ENCODE measurements at places on chromosomes 7 and 10.

DNA sequence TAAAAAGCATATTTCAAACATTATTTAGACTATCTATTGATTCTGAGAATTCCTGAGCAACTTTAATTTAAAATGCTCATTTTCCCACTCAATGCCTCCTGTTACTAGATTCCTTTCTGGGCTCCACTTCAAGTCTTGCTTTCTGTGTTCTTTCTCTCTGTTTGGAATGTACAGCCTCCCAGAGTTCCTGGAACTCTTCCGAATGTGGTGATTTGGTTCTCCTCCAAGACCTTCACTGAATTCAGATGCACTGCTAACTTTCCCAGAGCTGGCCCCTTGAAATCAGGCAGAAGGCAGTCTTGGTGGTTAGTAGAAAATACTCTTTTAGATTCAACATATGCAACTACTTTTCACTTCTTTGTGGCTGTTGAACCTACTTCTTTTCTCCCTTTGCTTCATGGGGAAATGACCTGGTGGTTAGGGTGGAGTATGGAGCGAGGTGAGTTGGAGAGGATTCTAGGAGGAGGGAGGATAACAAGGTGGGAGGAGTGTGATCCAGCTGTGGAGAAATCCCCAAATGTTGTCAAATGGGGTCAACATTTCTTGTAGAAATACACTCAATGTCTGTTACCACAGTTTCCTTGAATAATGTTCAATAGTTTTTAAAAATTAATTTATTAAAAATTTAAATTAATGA, 27.9 kb upstream of the CCDC7 start:
- DNase-seq = no peak

- no peak for DNase-seq
These were observed 18.0 kb downstream of the GIMAP4 start for GRCh38 chr7:150585199-150585598.

DNA sequence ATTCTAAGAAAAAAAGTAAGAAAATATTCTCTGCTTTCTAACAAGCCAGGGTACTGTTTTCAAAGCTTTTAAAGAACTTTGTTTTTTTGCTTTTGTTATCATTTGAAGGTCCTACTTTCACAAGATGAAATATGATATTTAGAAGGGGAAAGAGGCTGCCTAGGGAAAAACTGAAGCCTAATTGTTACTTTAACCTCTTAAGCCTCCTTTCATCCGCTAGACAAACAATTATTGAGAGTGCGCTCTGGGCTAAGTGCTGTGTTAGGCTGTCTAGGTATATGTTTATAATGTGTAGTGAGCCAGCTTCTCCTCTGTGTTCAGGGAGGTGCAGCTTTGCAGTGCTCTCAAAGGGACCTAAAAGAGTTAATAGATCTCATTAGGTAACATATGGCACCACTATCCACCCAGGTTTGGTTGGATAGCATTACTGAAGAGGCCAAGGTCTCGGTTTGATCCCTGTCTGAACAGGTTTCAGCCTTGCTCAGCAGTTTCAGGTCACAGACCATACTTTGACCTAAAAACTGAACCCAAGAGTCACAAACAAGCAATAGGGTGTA, 17.9 kb downstream of the PDK4 start:
- DNase-seq = no peak

DNA sequence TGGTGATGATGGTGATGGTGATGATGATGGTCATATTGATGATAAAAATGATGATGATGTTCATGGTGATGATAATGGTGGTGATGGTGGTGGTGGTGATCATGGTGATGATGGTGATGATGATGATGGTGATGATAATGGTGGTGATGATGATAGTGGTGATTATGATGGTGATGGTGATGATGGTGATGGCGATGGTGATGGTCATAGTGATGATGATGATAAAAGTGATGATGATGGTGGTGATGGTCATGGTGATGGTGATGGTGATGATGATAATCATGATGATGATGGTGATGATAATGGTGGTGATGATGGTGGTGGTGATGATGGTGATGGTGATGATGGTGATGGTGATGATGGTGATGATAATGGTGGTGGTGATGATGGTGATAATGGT, 478.7 kb downstream of the TYW1 start:
- DNase-seq = no peak

- DNase-seq = no peak
These were observed 395.0 kb upstream of the SHH start for GRCh38 chr7:156207306-156207705.

- DNase-seq = peak; percentile 62
These were observed 151.5 kb upstream of the FAM3C start for GRCh38 chr7:121547544-121548092.

- DNase-seq = no peak
These were observed 436.4 kb upstream of the LRGUK start for GRCh38 chr7:133690740-133691139.

- DNase-seq = no peak
These were observed 79.9 kb downstream of the CNNM2 start for GRCh38 chr10:102997998-102998397.

GRCh38 chr10:124482876-124483275, 21.3 kb downstream of the LHPP start:
- DNase-seq = no peak

- peak; percentile 63 for DNase-seq
These were observed 12.4 kb downstream of the CALY start for GRCh38 chr10:133324198-133324792.

GRCh38 chr10:117617659-117618058, 75.1 kb downstream of the EMX2 start:
- DNase-seq = no peak

DNA sequence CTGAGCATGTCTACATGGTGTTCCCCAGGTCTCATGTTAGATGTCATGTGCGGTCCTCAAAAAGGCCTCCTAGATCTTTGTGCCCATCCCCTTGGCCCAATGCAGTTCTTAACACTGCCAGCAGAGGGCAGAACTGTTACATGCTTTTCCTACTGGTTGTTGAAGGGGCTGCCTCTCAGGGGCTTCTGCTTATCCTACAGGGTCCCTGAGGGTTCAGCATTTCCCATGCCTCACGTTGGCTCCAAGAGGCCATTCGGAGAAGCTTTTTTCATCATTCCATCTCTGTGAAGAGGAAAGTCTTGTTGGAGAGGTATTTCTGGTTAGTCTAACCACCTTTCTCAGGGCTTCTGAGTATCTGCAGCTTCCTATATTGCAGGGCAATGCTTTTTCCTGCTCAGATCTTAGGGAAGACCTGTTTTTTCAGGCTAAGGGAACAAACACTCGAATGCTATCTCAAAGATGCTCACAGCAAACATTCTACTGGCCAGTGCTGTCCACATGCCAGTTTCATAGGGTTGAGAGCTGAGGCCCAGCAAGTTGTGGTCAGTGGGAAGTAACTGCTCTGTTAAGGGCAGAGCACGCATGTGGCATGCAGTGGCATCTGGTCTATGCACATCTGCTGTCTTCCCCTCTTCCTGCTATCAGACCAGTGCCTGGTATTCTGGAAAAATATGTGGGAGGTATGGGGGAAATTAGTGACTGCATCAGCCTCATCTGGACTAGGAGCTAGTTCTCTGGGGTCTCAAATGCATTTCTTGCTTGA, 31.5 kb downstream of the MBL2 start:
- peak; percentile 7 for DNase-seq

GRCh38 chr7:121633186-121633585, 237.1 kb upstream of the FAM3C start:
- DNase-seq = no peak

- no peak for DNase-seq
These were observed 215.6 kb downstream of the CREB5 start for GRCh38 chr7:28627896-28628295.

- DNase-seq = no peak
These were observed 100.7 kb downstream of the IQUB start for GRCh38 chr7:123433665-123434064.

GRCh38 chr10:100330079-100330478, at the start of gene PKD2L1:
Gene PKD2L1 (minus strand): TSS chr10:100330228. CDS start chr10:100330103, 125 bp downstream.
- DNase-seq = no peak

DNA sequence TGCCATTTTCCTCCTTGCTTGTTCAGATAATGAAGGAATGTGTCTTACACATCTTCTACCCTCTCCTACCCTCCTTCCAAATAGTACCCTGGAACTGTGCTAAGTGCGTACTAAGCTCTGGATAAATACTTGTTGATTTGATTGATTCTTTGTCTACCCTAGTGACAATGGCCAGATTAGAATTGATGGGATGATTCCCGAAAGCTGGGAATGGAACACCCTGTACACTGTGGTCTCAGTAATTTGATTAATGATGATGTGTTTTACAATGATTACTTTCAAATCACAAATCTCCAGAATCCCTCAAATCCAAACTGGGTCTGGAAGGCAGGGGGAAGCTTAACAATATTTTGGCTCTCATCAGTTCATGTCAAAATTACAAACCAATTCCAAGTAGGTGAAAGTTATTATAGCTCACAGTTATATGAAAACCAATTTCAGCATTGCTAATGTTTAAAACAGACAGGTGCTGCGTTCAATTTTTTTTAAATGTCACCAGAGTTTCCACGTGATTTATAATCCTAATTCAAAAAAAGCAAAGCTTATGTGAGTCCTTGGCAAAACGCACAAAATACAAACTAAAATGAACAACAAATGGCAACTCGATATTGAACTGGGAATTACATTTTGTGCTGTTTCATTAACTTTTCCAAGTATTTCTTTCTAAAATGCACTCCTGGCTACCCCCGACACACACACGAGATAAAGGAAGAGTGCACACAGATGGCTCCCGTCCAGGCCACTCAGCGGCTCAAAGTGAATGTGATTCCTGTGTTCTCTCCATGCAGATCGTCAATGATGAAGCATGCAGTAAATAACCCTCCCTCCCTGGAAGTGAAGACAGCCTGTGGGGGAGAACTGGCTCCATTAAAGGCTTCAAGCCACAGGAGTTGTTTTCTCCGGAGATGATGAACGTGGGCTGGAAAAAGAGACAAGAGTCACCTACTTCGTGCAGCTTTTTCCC, 21.7 kb upstream of the ADRB1 start:
- DNase-seq = no peak

DNA sequence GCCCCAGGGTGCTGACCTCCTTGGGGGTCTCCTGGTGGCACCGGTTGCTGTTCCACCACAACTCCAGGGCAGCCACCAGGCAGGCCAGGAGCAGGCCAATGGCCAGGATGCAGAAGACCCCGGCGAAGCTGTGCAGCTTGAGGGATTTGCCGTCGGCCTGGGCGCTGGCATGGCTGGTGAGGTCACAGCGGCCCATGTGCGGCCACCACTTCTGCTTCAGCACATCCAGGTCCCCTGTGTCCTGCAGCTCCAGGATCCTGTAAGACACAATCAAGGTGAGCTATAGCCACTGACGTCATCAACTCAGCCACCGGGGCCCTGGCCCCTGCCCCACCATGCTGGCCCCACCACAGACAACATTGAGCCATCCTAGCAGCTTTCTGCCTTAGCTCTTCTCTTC, 753.2 kb downstream of the GRID1 start:
- no peak for DNase-seq

- no peak for DNase-seq
These were observed 111.4 kb upstream of the CACUL1 start for GRCh38 chr10:118865998-118866693.

DNA sequence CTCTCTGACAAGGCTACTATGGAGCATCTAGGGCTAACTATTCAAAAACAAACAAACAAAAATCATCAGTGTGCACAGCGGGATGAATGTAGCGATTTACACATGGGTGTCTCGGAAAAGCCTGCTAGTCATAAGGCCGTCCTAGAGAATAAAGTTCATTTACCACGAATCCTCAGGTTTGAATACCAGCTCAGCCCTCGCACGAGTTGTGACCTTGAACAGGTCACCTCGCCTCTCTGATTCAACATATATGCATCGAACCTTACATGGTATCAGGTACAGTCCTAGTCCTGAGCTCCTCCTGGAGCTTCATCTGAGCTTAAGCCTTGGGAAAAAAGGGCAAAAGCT, 572 bp downstream of the ATP5MF start:
- no peak for DNase-seq

DNA sequence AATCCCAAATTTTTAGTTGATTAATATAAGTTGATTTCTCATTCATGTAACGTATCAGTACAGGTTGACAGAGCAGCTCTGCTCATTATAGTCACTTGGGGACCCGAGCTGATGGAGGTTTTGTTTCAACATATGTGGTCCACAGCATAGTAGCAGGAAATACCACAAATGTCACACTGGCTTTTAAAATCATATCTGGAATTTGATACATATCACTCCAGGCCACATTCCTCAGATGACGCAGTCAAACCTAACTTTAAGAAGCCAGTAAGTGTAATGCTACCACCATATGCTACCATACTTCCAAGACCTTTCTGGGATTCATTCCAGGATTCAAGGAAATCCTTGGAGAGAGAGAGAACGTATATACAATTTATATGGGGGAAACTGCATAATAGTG, 156.3 kb downstream of the PHF14 start:
- no peak for DNase-seq

DNA sequence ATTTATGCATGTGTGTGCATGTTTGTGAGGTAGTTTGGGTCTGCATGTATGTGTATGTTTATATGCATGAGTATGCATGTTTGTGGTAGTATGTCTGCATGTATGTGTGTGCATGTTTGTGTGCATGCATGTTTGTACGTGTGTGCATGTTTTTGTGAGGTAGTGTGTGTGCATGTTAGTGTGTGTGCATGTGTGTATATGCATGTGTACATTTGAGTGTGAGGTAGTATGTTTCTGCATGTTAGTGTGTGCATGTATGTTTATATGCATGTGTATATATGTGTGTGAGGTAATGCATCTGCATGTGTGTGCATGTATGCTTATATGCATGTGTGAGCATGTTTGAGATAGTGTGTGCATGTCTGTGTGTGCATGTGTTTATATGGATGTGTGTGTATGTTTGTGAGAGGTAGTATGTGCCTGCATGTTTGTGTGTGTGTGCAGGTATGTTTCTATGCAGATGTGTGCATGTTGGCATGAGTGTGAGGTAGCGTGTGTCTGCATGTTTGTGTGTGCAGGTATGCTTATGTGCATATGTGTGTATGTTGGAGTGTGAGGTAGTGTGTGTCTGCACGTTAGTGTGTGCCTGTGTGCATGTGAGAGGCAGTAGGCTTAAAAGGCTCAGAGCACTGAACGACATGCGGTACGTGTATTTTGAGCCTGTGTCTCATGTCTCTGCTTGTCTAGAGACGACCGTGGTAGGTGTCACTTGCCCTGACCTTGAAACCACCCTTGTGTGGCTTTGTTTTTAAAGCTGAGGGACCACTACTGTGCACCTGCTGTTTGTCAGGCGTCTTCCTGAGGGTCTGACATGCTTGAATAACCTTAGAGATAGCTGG, 43.7 kb downstream of the PFKP start:
- no peak for DNase-seq

DNA sequence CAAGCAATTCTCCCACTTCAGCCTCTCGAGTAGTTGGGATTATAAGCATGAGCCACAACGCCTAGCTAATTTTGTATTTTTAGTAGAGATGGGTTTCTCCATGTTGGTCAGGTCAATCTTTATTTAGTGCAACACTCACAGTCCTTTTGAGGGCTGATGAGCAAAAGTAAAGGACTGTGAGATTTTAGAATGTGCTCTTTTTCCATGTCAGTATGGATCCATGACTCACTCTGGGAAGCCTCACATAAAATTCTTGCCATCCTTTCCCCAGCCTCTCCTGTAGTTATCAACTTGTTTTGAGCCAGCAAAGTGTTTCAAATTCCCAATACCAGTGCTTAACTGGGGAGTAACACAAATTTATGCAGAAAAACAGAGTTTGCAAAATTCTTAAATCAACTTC, 135.8 kb upstream of the CXCL12 start:
- DNase-seq = no peak

DNA sequence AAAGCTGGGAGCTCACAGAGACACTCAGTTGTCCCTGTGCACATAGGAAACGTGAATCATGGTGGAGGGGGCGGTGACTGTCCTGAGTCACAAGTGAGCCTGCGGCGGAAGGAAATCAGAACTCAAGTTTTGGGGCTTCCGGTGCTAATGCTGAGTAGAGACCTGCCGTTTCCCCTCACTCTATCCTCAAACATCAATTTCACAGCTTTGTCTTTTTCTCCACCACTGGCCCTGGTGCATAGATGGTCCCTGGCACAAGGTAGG, 21.9 kb downstream of the ADCYAP1R1 start:
- no peak for DNase-seq

Data from CD4-positive, alpha-beta T cell treated with Interleukin-2 at 100 ng/mL for 4 hours (primary cell).